ENCODE measurements at places on chromosomes 4 and X.

DNA sequence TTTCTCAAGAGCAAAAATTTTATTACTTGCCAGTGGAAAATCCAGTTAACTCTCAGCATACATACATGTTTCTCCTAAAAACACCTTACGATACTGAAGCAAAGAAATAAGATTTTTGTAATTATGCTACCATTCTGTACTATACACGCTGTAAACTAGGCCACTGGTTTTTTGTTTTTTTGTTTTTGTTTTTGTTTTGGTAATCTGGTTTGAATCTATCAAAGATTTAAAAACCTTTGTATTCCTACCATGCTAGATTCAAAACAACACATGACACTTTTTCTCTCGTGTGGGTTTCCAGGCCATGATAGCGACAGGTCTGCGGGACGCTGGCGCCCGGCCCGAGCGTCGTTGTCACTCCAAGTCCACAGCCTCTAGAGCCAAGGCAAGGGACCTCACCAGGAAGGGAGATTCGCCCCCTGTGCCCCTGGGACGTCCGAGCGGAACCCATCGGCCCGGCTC lies 723 bp downstream of the TMEM192 start:
- DNase-seq: no peak

DNA sequence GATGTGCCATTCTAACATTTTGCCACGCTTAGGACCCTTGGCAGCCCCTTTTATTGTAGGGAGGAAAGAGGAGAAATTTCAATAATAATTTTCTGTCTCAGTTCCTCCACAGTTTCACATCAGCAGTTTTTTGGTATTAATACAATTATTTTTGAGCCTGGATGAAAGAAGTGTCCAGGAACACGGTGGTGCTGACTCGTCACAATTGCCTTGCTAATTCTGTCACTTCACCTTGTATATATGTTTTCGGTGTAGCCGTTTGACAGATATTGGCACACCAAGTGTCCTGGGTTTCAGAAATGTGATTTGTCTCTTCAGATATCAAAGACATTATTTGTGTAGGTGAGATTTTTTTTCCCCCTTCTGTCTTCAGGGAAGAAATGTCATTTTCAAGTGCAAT lies 142.2 kb downstream of the ARHGAP10 start:
- no peak for DNase-seq

DNA sequence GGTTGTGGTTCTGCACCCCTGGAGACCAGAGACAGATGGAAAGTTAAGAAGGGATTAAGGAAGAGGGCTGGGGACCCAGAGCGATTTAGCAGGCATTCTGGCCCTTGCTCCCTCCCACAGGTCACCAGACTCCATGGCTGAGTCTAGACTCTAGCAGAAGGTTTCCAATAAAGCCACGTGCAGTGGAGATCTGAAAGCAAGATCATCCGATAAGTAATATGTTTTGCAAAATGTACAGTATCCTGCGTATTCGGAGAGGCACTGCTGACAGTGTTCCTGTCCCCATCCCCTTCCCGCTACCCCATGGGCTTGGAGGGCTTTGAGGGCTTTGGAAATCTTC lies 531 bp upstream of the GPRIN3 start:
- DNase-seq: no peak

DNA sequence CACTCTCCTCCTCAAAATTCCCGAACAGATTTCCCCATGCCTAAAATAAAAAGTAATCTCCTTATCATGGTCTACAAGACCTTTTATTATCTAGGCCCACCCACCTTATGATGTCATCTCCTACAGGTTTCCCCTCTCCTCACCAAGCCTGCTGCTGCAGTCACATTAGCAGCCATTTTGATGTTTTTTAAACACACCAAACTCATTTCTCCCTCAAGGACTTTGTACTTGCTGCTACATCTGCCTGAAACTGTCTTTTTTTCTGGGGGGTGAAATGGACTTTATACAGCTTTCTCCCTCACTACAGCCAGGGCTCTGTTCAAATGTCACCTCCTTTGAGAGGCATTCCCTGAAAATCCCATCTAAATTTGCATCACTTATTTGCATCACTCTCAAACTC lies 90.2 kb upstream of the TAB3 start:
- no peak for DNase-seq
